ENCODE measurements at places on chromosomes 2 and 18. TPM values are rescaled to one million over a fixed set of nuclear protein-coding genes. Genes with fewer than 3 reads are reported as not detected.

Gene GLI2
- total RNA-seq: not detected

Gene RGPD3
- not detected for total RNA-seq

Gene LIPG
- total RNA-seq: 0.60 TPM

Gene GGCX
- 21.5 TPM for total RNA-seq

Gene ABHD1
- 0.56 TPM for total RNA-seq

Gene CYP1B1
- total RNA-seq: 41.7 TPM

Gene ESPNL
- 0.18 TPM for total RNA-seq

Gene M1AP
- not detected for total RNA-seq

Gene MYL1
- total RNA-seq: not detected
